ENCODE measurements at places on chromosomes 7 and 10.

DNA sequence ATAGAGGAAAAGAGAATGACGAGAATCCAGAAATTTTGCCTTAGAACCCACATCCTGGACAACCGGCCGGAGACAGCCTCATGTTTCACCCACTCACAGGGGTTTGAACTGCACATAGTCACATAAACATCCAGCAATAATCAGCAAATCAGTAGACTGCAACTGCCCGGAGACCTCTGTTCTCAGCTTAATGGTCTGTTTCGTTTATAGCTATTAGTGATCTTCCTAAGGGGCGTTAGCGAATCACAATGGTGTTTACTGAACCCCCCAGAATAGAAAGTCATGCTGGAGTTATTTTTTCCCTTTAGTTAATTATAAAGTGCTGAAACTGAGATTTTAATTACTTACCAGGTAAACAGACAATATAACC, 98.4 kb downstream of the SFMBT2 start:
- DNase-seq: no peak

DNA sequence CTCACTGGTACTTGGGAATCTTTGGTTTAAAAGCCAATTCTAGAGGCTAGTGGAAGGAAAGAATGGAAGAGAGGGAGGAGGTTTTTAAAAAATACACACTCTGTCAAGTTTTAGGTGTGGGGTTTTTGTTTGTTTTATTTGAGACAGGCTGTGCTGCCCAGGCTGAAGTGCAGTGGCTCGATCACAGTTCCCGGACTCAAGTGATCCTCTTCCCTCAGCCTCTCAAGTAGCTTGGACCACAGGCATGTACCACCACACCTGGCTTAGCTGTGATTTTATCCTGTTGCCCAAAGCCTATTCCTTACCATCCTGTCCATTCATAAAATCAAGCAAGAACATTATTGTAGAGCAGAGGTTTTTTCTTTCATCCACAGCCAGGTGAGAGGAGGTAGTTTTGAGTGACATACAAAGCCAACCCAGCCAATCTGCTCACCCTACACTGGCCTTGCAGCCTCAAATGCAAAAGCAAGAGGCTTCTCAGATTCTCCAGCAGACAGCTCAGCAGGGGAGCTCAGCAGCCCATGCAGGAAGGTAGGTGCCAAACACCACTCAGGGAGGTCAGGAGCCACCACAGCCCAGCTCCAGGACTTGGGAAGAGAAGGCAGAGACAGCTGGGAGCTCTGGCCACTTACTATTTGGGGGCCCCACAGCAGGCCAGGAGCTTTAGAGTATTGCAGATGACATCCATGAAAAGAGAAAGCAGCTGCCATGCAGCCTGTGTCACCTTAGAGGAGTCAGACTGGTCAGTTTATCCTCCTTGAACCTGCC, 65.8 kb downstream of the TMEM209 start:
- no peak for DNase-seq

DNA sequence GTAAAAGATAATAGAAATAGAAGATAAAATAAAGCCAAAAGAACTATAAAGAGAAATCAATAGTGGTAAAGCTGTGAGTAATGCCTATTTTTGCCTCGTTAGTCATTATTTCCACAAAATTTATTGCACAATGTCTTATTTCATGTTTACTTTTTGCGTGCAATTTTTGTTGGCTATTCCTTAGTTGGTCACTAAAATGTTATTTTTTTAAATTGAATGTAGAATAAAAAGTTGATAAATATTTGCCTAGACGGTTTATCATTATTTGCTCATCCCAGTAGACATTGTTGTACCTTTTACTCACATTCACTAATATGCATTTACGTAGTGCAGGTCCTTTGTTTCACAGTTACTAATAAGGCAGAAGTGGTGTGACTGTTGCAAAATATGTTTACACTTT, 227.8 kb upstream of the BMPER start:
- peak; percentile 77 for DNase-seq

GRCh38 chr10:126479280-126479895, 91.1 kb upstream of the ADAM12 start:
- DNase-seq: no peak

DNA sequence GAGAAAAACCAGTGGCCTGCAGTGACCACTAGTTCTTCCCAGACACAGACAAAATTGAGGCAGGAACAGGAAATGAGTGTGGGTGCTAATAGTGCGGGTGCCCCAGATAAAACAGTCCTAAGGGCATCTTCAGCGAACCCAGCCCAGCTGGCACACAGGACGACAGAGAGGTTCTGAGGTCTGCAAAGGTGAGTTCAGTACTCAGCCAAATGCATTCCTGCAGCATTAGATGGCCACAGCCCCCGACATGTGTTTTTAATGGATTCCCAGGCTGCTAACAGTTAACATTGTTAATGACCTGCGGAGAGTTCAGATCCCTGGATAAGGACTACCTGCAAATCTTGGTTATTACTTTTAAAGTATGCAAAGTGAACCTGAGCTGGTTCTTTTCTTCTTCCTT, 196.0 kb downstream of the HIBADH start:
- DNase-seq: no peak

GRCh38 chr7:157464111-157464970, 127.5 kb downstream of the DNAJB6 start:
- DNase-seq: no peak

DNA sequence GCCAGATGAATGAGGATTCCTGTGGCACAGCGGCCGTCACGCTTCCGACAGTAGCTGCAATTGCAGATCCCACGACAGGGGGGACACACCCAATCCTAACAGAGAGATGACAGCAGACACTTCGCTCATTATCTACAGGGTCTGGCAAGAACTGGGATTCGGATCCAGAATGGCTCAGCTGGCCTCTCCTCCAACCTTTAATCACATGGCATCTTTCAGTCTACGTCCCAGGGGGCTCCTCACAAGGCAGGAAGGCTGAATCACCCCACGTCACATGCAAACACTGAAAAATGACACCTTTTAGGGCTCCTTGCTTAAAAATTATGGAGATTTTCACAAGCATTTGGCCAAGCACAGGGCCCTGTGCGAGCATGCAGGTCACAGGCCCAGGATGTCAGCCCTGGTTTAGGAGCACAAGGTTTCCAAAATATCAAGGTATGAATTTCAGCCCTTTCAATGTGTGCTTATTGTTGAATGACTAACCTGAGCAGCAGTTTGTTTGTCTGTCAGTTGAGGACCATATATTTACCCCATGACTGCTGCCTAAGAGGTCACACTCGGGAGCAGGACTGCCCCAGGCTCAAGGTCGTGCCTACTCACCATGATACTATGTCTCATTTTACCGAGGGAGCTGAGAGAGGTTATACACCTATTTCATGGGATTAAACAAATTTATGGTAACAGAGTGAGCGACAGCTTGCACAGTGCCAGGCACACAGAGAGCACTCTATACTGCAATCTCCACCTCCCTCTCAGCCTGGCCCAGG, 42.5 kb downstream of the CDCA7L start:
- no peak for DNase-seq

GRCh38 chr10:35606430-35606829, 1.3 kb downstream of the GJD4 start:
- DNase-seq: peak; percentile 18

GRCh38 chr10:17647326-17647725, 3.4 kb downstream of the STAM start:
- DNase-seq: no peak

GRCh38 chr10:13395540-13395939, 47.4 kb upstream of the SEPHS1 start:
- DNase-seq: no peak
